ENCODE measurements at places on chromosomes 11 and 22. TPM values are rescaled to one million over a fixed set of nuclear protein-coding genes. Genes with fewer than 3 reads are reported as not detected.

EHD1 gene
- 94.8 TPM for polyA plus RNA-seq

OR51Q1 gene
- not detected for polyA plus RNA-seq

FAM227A gene
- polyA plus RNA-seq: 1.4 TPM

GVQW3 gene
- polyA plus RNA-seq: 5.4 TPM

DGCR6 gene
- polyA plus RNA-seq: 5.9 TPM

SMC1B gene
- polyA plus RNA-seq: 0.27 TPM

APOL5 gene
- 0.03 TPM for polyA plus RNA-seq

LGR4 gene
- 53.2 TPM for polyA plus RNA-seq

ABCG4 gene
- 1.2 TPM for polyA plus RNA-seq

GGTLC3 gene
- 0.34 TPM for polyA plus RNA-seq

SLC3A2 gene
- polyA plus RNA-seq: 182 TPM

C11orf86 gene
- polyA plus RNA-seq: 16.0 TPM

TRIM49D2 gene
- polyA plus RNA-seq: not detected

MIAT gene
- 8.5 TPM for polyA plus RNA-seq

E2F8 gene
- 17.7 TPM for polyA plus RNA-seq

MUC6 gene
- 0.15 TPM for polyA plus RNA-seq

MIOX gene
- 0.60 TPM for polyA plus RNA-seq

PLXNB2 gene
- polyA plus RNA-seq: 65.0 TPM

TP53I11 gene
- polyA plus RNA-seq: 59.4 TPM

TMEM126A gene
- polyA plus RNA-seq: 48.6 TPM

OR8A1 gene
- not detected for polyA plus RNA-seq

LRRC32 gene
- polyA plus RNA-seq: 11.6 TPM

KREMEN1 gene
- 26.3 TPM for polyA plus RNA-seq

CASP5 gene
- polyA plus RNA-seq: 15.2 TPM

TEAD1 gene
- polyA plus RNA-seq: 38.7 TPM

VSIG10L2 gene
- polyA plus RNA-seq: not detected

SESN3 gene
- polyA plus RNA-seq: 37.2 TPM

OR5A1 gene
- polyA plus RNA-seq: under 0.01 TPM

LDLRAD3 gene
- 11.1 TPM for polyA plus RNA-seq

FOLR3 gene
- 0.36 TPM for polyA plus RNA-seq

DNAJB13 gene
- polyA plus RNA-seq: 0.22 TPM

EHF gene
- 14.7 TPM for polyA plus RNA-seq

C11orf87 gene
- 0.27 TPM for polyA plus RNA-seq

CUL5 gene
- polyA plus RNA-seq: 25.8 TPM

RGL4 gene
- 1.4 TPM for polyA plus RNA-seq

KCNQ1 gene
- 19.5 TPM for polyA plus RNA-seq

RCOR2 gene
- polyA plus RNA-seq: 6.3 TPM

PRDX5 gene
- 219 TPM for polyA plus RNA-seq

SERPIND1 gene
- polyA plus RNA-seq: 0.22 TPM

LRRC10B gene
- 1.3 TPM for polyA plus RNA-seq

OR10D3 gene
- not detected for polyA plus RNA-seq

TBX1 gene
- polyA plus RNA-seq: 2.4 TPM

MFNG gene
- 9.1 TPM for polyA plus RNA-seq

OR5M10 gene
- polyA plus RNA-seq: not detected

NOX4 gene
- polyA plus RNA-seq: 4.6 TPM

RHBDD3 gene
- 26.3 TPM for polyA plus RNA-seq

TMPRSS13 gene
- 3.6 TPM for polyA plus RNA-seq

OR5B21 gene
- polyA plus RNA-seq: 0.07 TPM

SERPINH1 gene
- polyA plus RNA-seq: 154 TPM

RTN4RL2 gene
- 0.60 TPM for polyA plus RNA-seq

CCDC86 gene
- polyA plus RNA-seq: 21.6 TPM

NEAT1 gene
- polyA plus RNA-seq: 1,329 TPM

SYT12 gene
- 0.06 TPM for polyA plus RNA-seq

RIC3 gene
- polyA plus RNA-seq: 9.0 TPM

BEST1 gene
- polyA plus RNA-seq: 3.9 TPM

KCNJ1 gene
- not detected for polyA plus RNA-seq

ASCL2 gene
- 15.8 TPM for polyA plus RNA-seq

MS4A4A gene
- polyA plus RNA-seq: 11.9 TPM
